ENCODE measurements at places on chromosomes 2 and 18. TPM values are rescaled to one million over a fixed set of nuclear protein-coding genes. Genes with fewer than 3 reads are reported as not detected.

The DIPK1C gene
- polyA plus RNA-seq: not detected

The ABCG5 gene
- not detected for polyA plus RNA-seq

The DAPL1 gene
- polyA plus RNA-seq: not detected

The HAAO gene
- not detected for polyA plus RNA-seq

The PKP4 gene
- polyA plus RNA-seq: 1.3 TPM

The NAT8 gene
- polyA plus RNA-seq: not detected

The RUFY4 gene
- polyA plus RNA-seq: not detected

The SANBR gene
- 0.78 TPM for polyA plus RNA-seq

The SLC4A3 gene
- polyA plus RNA-seq: not detected

The UGT1A4 gene
- not detected for polyA plus RNA-seq

The CRYBA2 gene
- polyA plus RNA-seq: not detected

The LGALSL gene
- polyA plus RNA-seq: 0.20 TPM

The CCDC68 gene
- polyA plus RNA-seq: not detected

The FBLN7 gene
- 29.0 TPM for polyA plus RNA-seq

The SH3BP4 gene
- polyA plus RNA-seq: not detected

The SLC39A10 gene
- 17.1 TPM for polyA plus RNA-seq

The WNT6 gene
- not detected for polyA plus RNA-seq

The CTLA4 gene
- 1.9 TPM for polyA plus RNA-seq

The GRB14 gene
- not detected for polyA plus RNA-seq

The IL37 gene
- polyA plus RNA-seq: not detected

The CNTNAP5 gene
- polyA plus RNA-seq: not detected

The CAPN14 gene
- 0.16 TPM for polyA plus RNA-seq

The CRYGD gene
- polyA plus RNA-seq: not detected

The SERPINB12 gene
- polyA plus RNA-seq: not detected

The STON1 gene
- 0.57 TPM for polyA plus RNA-seq

The CFAP221 gene
- not detected for polyA plus RNA-seq

The KIF1A gene
- not detected for polyA plus RNA-seq

The ZNF638 gene
- 72.7 TPM for polyA plus RNA-seq

The TEX44 gene
- polyA plus RNA-seq: not detected

The RAB17 gene
- polyA plus RNA-seq: not detected

The UGT1A3 gene
- polyA plus RNA-seq: not detected

Data from naive thymus-derived CD4-positive, alpha-beta T cell (primary cell).